Hepatocyte (in vitro differentiated cells): ENCODE measurements at places on chromosomes 4 and X. TPM values are rescaled to one million over a fixed set of nuclear protein-coding genes. Genes with fewer than 3 reads are reported as not detected.

The MAGEA3 gene
- total RNA-seq = not detected in 2 replicates

- H3K4me1 ChIP-seq = no peaks in the 10 kb centered on the region
- no peak for DNase-seq
- H3K36me3 ChIP-seq = no peaks in the 10 kb centered on the region
- no peaks in the 10 kb centered on the region for H3K27me3 ChIP-seq
- H3K27ac ChIP-seq = no peak overlapping the region
Observed at GRCh38 chr4:139005774-139006173, 9.8 kb upstream of the NOCT start.

DNA sequence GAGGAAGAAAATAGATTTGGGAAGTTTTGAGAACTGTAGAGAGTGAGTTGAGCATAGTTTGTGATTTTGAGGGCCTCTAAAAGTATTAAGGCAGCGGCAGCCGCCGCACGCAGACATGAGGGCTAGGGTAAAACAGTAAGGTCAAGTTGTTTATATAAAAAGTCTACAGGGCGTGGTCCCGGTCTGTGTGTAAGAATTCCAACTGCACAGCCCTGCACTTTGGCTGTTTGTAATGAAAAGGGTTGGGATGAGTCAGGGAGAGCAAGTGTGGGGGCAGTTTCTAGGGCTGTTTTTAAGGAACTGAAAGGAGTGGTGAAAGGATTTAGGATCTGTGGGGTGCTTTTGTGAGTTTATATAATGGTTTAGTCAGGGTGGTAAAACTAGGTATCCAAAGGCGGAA is 55.0 kb downstream of the BEX3 start:
- H3K4me3 ChIP-seq = no peak overlapping the region
- no peaks in the 10 kb centered on the region for H3K36me3 ChIP-seq
- H3K27ac ChIP-seq = no peak overlapping the region
- H3K4me1 ChIP-seq = no peaks in the 10 kb centered on the region

DNA sequence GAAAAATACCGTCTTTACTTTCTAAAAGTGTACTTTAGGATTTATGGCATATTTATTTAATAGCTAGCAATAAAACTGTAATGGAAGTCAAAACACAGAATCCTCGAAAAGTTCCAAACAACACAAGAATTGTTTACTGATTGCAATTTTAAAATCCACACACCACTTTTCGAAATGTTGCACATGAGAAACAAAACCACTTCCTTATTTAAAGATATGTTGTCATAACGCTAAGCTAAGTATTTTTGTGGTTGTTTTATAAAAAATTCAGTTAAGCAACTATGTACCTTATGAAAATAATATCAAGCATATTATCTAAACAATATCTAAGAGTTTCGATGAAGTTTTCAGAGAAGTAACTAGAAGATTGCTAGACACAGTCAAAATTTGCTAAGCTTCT is 344 bp downstream of the TMPRSS11D start:
- no peaks in the 10 kb centered on the region for H3K4me1 ChIP-seq
- H3K36me3 ChIP-seq = no peaks in the 10 kb centered on the region
- DNase-seq = no peak
- no peak overlapping the region for H3K27ac ChIP-seq
- no peak overlapping the region for H3K4me3 ChIP-seq

GRCh38 chr4:40201898-40202297 is 5.1 kb downstream of the RHOH start:
- H3K27ac ChIP-seq = no peak overlapping the region
- DNase-seq = no peak
- no peaks in the 10 kb centered on the region for H3K36me3 ChIP-seq
- H3K4me3 ChIP-seq = no peak overlapping the region
- peaks cover 7% of the 10 kb centered on the region for H3K4me1 ChIP-seq

DNA sequence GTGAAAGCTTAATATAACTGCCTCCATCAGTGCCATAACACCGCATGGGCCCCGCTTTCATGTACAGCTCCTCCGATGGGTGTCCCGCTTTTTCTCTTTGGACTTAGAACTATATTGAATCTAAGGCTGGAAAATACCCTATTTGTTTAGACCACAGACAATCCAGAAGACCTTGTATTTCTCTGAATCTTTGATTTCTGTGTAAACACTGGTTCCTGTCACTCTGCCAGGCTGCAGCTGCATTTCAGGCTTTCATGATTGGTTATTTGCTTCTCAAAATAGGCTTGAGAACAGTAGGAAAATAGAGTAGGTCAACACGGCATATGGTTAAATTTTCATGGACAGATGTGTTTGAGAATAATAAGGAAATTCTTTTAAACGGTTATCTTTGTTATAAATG is 80.0 kb downstream of the NWD2 start:
- peaks cover 3% of the 10 kb centered on the region for H3K4me1 ChIP-seq
- no peak overlapping the region for H3K27ac ChIP-seq
- H3K27me3 ChIP-seq = no peaks in the 10 kb centered on the region
- no peak for DNase-seq

GRCh38 chrX:132114607-132115006 is 13.2 kb downstream of the FRMD7 start:
- no peaks in the 10 kb centered on the region for H3K4me1 ChIP-seq
- no peaks in the 10 kb centered on the region for H3K27me3 ChIP-seq
- no peak overlapping the region for H3K27ac ChIP-seq
- DNase-seq = peak; percentile 16
- no peak overlapping the region for H3K4me3 ChIP-seq

The VGLL1 gene
- 4.1 and 4.8 TPM in 2 replicates for total RNA-seq

GRCh38 chrX:105126201-105126600 is 94.3 kb downstream of the TEX13A start:
- no peak overlapping the region for H3K4me3 ChIP-seq
- no peaks in the 10 kb centered on the region for H3K36me3 ChIP-seq
- no peak overlapping the region for H3K27ac ChIP-seq
- DNase-seq = no peak

The KLHL13 gene
- total RNA-seq = 44.9 and 49.4 TPM in 2 replicates

The GLOD5 gene
- total RNA-seq = 2.4 TPM in 1 of 2 replicates, not detected in the other

- H3K27me3 ChIP-seq = no peaks in the 10 kb centered on the region
- H3K4me3 ChIP-seq = no peak overlapping the region
- H3K27ac ChIP-seq = no peak overlapping the region
- no peaks in the 10 kb centered on the region for H3K36me3 ChIP-seq
Observed at GRCh38 chrX:115437841-115438595, 123.0 kb upstream of the PLS3 start.

GRCh38 chrX:148504506-148504905 is 4.1 kb downstream of the AFF2 start:
- no peak overlapping the region for H3K4me3 ChIP-seq
- peaks cover 17% of the 10 kb centered on the region for H3K27me3 ChIP-seq
- H3K27ac ChIP-seq = no peak overlapping the region
- H3K4me1 ChIP-seq = no peaks in the 10 kb centered on the region

GRCh38 chr4:109051054-109051453 is 251.4 kb downstream of the COL25A1 start:
- H3K27me3 ChIP-seq = no peaks in the 10 kb centered on the region
- no peak for DNase-seq
- no peaks in the 10 kb centered on the region for H3K4me1 ChIP-seq
- H3K27ac ChIP-seq = no peak overlapping the region

- no peaks in the 10 kb centered on the region for H3K36me3 ChIP-seq
- H3K27ac ChIP-seq = peak overlapping the region; percentile 30
- H3K4me3 ChIP-seq = no peak overlapping the region
- peaks cover 35% of the 10 kb centered on the region for H3K4me1 ChIP-seq
- DNase-seq = no peak
Observed at GRCh38 chr4:7821245-7822136, 118.2 kb downstream of the AFAP1 start.

- no peak overlapping the region for H3K27ac ChIP-seq
- no peak overlapping the region for H3K4me3 ChIP-seq
- H3K4me1 ChIP-seq = peaks cover 11% of the 10 kb centered on the region
- no peaks in the 10 kb centered on the region for H3K27me3 ChIP-seq
- H3K36me3 ChIP-seq = no peaks in the 10 kb centered on the region
Observed at GRCh38 chr4:4439782-4440181, 52.9 kb downstream of the NSG1 start.

The SSX4B gene
- total RNA-seq = not detected in 2 replicates

GRCh38 chr4:54696649-54697048 is 38.9 kb downstream of the KIT start:
- no peaks in the 10 kb centered on the region for H3K27me3 ChIP-seq
- no peak overlapping the region for H3K4me3 ChIP-seq
- no peak overlapping the region for H3K27ac ChIP-seq
- H3K4me1 ChIP-seq = no peaks in the 10 kb centered on the region
- no peaks in the 10 kb centered on the region for H3K36me3 ChIP-seq

GRCh38 chr4:71677568-71677967 is 106.3 kb downstream of the GC start:
- DNase-seq = no peak
- no peaks in the 10 kb centered on the region for H3K27me3 ChIP-seq
- no peaks in the 10 kb centered on the region for H3K4me1 ChIP-seq
- no peak overlapping the region for H3K4me3 ChIP-seq

DNA sequence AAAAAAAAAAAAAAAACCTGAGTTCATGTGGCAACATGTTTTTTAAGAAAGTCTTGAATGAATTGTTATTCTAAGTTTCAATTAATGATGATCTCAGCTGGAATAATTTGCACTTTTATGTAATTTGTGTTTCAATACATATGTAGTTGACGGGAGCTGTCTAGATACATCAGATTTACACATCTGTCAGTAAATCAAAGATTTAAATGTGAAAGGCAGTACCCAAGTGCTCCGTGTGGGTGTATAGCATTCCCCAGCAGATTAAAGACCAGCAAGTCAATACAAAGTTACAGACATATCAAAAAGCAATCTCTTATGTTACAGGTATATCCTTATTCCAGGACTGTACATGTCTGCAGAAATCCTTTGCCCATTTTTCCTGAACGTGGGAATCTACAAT is 35.2 kb downstream of the SYNPO2 start:
- no peaks in the 10 kb centered on the region for H3K4me1 ChIP-seq
- no peaks in the 10 kb centered on the region for H3K27me3 ChIP-seq
- no peak overlapping the region for H3K27ac ChIP-seq
- H3K4me3 ChIP-seq = no peak overlapping the region
- H3K36me3 ChIP-seq = no peaks in the 10 kb centered on the region
- no peak for DNase-seq

DNA sequence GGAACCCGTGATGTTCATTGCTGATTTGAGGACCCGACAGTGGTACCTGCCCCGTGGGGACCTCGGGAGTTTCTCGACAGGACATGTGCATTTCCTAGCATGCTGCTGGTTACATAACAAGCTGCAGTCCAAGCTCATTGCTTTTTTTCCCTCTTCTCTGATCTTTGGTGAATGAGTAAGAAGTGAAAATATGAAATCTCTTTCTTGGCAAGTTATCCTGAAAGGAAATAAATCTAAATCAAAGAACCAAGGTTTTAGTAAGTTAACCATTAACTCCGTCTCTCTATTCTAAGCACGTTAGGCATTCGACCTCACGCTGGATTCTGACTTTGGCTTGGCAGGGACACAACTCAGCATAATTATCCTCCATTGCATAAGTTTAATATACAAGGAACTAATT is 86.6 kb downstream of the STK32B start:
- peaks cover 4% of the 10 kb centered on the region for H3K27me3 ChIP-seq
- no peaks in the 10 kb centered on the region for H3K4me1 ChIP-seq
- H3K27ac ChIP-seq = no peak overlapping the region

DNA sequence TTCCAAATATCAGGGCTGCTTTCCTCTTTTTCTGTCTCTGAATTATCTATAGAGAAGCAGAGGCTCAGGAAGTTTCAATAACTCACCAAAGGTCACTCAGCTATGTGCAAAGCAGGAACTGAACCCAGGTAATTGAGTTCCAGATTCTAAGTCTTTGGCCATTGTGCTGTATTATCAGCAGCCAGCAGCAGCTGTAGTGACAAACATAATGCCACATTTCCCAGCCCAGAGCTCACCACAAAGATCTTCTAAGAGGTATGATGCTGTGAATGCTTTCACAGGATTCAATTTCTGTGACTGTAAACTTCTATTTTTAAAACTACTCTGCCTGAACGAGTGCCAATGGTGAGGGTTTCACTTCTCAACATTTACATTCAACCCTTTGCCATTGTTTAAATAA is 56.4 kb downstream of the SPOCK3 start:
- DNase-seq = no peak
- H3K27me3 ChIP-seq = no peaks in the 10 kb centered on the region
- no peak overlapping the region for H3K4me3 ChIP-seq
- H3K36me3 ChIP-seq = no peaks in the 10 kb centered on the region
- no peak overlapping the region for H3K27ac ChIP-seq
- peaks cover 7% of the 10 kb centered on the region for H3K4me1 ChIP-seq

The METAP1 gene
- total RNA-seq = 49.6 and 50.8 TPM in 2 replicates

GRCh38 chr4:76799140-76799539 is 98.8 kb downstream of the SOWAHB start:
- H3K27ac ChIP-seq = no peak overlapping the region
- no peak for DNase-seq
- no peaks in the 10 kb centered on the region for H3K36me3 ChIP-seq
- no peak overlapping the region for H3K4me3 ChIP-seq
- no peaks in the 10 kb centered on the region for H3K27me3 ChIP-seq

DNA sequence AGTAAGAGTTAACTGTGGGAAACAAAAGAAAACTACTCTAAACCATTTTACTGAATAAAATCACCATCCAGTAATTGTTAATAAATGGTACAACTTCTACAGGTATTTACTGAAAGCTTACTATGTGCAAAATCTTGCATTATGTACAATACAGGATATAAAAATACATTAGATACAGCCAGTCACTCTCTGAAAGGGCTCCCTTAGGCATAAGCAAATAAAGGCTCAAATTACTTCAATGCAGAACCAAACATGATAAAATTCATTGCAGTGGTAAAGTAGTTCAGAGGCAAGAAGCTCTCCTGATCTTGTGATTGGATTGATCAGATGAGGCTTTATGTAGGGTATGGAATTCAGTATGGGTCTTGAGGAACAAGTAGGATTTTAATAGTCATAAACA is 100.2 kb downstream of the KLHL13 start:
- H3K27me3 ChIP-seq = no peaks in the 10 kb centered on the region
- H3K36me3 ChIP-seq = no peaks in the 10 kb centered on the region
- no peak overlapping the region for H3K27ac ChIP-seq
- DNase-seq = no peak
- no peak overlapping the region for H3K4me3 ChIP-seq
- H3K4me1 ChIP-seq = no peaks in the 10 kb centered on the region

The TMEM271 gene
- total RNA-seq = not detected in 2 replicates

The ABLIM2 gene
- 0.68 and 1.7 TPM in 2 replicates for total RNA-seq
